ENCODE measurements at places on chromosomes 12 and 14.

- DNase-seq = peak; percentile 17
Observed at GRCh38 chr14:57189070-57189469, 79.6 kb downstream of the EXOC5 start.

GRCh38 chr14:51954657-51955056 lies 34.7 kb upstream of the RTRAF start:
- no peak for DNase-seq

- DNase-seq = no peak
Observed at GRCh38 chr14:96251656-96252155, 4.3 kb upstream of the BDKRB1 start.

GRCh38 chr14:33833706-33834465 lies 117.0 kb downstream of the EGLN3 start:
- DNase-seq = no peak

DNA sequence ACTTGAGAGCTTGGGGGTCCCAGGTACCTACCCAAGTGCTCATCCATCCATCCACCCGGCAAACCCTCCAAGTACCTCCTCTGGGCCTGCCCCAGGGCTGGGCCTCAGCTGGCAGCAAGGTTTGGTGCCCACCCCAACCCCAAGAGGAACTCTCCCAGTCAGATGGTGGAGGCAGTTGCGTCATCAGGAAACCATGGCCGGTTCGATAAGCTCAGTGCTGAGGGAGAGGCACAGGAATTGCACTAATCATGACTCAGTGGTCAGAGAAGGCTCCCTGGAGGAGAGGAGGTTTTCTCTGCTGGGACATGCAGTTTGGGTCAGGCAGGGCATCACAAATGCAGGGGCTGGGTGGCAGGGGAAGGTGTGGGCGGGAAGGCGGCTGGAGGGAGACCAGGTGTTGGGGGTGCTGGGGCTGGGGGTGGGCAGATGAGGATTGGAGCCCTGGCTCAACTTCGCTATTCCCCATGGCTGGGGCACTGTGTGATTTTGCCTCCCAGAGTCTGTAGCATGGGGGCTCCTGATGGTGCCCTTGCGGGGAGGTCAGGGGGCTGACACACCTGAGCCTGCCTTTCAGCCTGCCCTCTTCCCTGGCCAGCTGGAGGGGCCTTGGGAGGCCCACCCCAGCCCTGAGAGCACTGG lies 32.2 kb downstream of the SH2B3 start:
- peak; percentile 87 for DNase-seq

- peak; percentile 12 for DNase-seq
Observed at GRCh38 chr14:33315721-33316120, 377.0 kb downstream of the NPAS3 start.

- no peak for DNase-seq
Observed at GRCh38 chr12:5636907-5637306, 205.0 kb downstream of the NTF3 start.

- peak; percentile 97 for DNase-seq
Observed at GRCh38 chr12:93198086-93198485, 179.6 kb upstream of the NUDT4 start.

- DNase-seq = peak; percentile 47
Observed at GRCh38 chr14:20606190-20606901, 15.2 kb upstream of the RNASE12 start.

- no peak for DNase-seq
Observed at GRCh38 chr14:92584816-92585215, 71.2 kb downstream of the RIN3 start.

DNA sequence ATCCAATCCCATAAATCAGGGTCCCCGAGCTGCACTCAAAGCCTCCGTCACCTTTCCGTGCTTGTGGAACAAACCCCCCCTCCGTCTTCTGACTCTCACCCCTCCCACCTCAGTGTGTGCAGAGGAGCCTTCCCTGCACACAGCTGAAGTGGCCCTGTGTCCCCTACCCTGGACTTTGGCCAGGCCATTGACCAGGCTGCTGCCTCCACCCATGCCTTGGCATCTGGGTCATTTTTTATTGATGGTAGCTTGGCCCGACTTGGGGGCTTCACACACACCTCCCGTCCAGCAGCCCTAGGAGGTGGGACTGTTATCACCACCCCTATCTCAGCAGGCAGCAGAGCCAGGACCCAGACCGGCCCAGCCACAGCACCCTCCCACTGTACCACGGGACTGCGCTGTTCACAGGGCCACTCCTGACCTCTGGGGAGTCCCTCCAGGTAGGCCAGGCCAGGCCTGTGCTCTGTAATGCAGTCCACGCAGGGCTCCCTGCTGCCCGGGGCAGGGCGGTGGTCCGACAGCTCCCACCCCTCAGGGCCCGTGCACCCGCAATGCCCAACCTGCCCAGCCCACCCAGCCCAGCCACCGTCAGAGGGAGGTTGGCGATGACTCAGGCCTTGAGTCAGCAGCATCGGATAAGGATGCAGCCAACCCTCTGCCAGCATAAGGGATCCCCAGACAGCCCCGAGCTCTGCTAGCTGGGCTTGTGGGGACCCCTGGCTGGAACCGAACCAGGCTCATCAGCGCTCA lies 9.2 kb upstream of the INF2 start:
- DNase-seq = peak; percentile 81

- peak; percentile 12 for DNase-seq
Observed at GRCh38 chr12:3342051-3342450, 149.0 kb upstream of the PRMT8 start.

GRCh38 chr12:113226696-113227568 lies 5.7 kb downstream of the TPCN1 start:
- DNase-seq = no peak

- no peak for DNase-seq
Observed at GRCh38 chr12:42603246-42603990, 13.9 kb upstream of the PRICKLE1 start.

DNA sequence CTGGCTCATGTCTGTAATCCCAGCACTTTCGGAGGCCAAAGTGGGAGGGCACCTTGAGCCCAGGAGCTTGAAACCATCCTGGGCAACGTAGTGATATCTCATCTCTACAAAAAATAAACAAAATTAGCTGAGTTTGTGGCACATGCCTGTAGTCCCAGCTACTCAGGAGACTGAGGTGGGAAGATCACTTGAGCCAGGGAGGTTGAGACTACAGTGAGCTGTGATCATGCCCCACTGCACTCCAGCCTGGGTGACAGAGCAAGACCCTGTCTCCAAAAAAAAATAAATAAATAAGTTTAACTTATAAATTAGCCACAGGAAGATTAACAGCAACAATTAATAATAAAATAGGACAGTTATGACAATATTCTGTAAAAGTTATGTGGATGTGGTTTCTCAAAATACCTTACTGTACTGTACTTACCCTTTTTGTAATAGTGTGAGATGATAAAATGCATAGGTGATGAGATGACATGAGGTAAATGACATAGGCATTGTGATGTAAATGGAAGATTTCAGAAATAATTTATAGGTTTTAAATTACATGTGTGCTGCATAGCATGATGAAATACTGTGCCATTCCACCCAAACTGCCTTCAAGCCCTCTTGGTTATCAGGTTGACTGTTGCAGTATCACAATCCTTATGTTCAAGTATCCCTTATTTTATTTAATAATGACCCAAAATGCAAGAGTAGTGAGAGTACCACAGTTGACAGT lies 22.0 kb downstream of the USP15 start:
- DNase-seq = no peak

GRCh38 chr12:127334912-127335644 lies 931.9 kb upstream of the TMEM132C start:
- no peak for DNase-seq

- no peak for DNase-seq
Observed at GRCh38 chr14:34021096-34021495, 70.2 kb upstream of the EGLN3 start.

DNA sequence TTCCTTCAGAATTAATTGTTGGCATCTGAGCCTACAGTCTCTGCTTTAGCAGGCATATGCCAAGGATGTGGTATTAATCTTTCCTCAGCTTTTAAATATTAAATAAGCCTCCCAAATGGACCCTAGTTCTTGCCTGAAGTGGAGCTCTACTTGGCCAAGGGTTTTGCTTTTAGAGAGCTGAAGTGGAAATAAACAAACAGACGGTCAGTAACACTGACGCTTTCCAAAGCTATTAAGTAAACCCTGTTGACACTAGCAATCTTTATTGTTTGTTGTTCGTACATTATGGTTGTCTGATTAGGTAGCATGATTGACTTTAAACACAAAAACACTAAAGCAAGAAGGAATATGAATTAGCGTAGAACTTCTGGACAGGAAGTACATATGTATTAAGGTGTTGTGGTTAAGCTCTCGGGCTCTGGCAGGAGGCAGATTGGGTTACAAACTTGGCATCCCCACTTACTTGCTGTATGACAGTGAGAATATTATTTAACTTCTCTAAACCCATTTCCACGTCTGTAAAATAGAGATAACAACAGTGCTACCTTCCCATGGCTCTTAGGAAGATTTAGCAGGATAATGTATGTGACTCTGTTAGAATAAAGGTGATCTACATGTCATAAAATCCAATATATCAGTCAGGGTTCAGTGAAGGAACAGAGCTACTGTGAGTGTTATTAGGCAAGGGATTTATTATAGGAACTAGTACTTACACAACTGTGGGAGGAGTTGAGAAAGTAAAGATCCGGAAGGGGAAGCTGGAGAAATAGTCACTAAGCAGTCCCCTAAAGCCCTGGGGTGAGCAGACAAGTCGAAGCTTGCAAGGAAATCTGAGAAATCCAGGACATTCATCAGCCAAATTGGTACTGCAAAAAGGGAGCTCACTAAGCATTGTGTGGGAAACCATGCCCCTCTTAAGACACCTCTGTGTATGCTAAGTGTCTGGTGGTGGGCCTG lies 92.2 kb upstream of the ATF7IP start:
- no peak for DNase-seq

DNA sequence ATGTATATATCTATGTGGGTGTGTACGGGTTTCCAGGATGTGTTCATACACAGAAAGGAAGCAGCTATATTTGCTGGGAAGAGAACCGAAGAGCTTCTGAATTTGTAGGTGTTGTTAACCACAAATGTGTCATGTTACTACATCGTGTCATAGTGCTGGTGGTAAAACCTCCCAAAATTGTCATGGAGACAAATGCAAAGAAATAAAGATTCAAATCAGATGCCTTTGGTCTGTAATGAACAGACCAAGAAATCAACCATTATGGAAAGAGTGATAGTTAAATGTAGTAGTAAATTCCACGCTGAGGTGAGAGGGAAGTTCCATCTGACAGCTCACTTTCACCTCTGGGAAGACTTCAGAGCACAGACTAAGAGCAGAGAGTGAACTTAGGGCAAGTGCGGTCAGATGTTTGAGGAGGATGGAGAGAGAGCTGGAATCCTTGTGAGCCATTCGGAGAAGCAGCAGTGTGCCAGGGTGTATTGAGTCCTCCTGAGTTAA lies 487.5 kb downstream of the TMEM121 start:
- no peak for DNase-seq

GRCh38 chr14:80456209-80456608 lies 244.9 kb upstream of the DIO2 start:
- peak; percentile 60 for DNase-seq

DNA sequence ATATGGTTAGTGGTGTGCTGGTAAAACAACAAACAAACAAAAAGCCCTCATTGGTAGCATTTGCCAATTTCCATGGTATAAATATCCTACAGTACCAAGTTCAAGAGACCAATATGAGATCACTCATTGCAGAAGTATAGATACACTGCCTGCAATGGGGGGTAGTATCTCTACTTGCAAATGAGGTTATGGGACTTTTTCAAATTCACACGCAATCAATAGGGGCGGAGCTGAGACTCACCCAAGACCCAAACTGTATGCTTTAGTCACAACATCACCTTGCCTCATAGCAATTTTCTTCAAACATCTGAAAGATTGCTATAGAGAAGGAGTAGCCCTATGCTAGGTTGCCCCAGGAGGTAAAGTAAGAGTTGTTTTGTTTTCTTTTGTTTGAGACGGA lies 93.7 kb downstream of the VCPKMT start:
- no peak for DNase-seq

DNA sequence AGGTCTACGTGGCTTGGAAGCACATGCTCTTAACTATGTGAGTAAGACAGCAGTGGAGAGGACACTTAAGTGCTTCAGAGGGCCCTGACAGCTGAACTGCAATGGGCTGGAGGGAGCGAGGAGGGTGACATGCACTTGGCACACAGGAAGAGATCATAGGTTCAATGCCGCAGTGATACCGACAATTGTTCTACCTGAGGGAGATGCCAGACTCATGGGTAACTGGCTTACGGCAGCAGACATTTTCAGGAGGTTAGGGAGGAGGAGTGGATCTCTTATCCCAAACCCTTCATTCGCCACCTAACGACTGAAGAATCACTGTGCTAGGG lies 68.4 kb downstream of the NTF3 start:
- DNase-seq = no peak
